CD4-positive, alpha-beta T cell treated with Interleukin-1 beta for 1 hour (primary cell): ENCODE measurements at places on chromosomes 1 and 21.
A peak's percentile ranks its signal among the peaks of the same experiment; 100 is the strongest.

GRCh38 chr21:33403786-33404585 is 773 bp downstream of the IFNGR2 start:
- DNase-seq = peak; percentile 29

DNA sequence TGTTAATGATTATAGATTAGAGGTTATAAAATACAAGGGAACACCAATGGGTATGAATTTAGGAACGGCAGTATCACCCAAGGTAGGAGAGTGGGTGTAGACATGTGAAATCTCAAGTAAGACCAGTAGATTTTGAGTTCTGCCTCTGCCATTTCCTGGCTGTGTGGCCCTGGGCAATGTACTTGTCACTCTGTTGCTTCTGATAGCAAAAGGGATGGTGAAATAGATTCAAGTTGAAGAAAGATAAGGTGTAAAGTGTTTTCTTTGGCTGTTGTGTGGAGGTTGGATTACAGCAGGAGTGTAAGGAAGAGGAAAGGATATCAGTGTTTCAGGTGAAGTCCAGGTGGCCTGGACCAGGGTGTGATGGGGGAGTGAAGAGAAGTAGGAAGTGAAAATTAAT is 64.3 kb downstream of the ADSS2 start:
- no peak for DNase-seq

GRCh38 chr1:175182201-175182746 is 10.3 kb downstream of the KIAA0040 start:
- no peak for DNase-seq

GRCh38 chr1:22256213-22256512 is 113.3 kb upstream of the WNT4 start:
- no peak for DNase-seq

DNA sequence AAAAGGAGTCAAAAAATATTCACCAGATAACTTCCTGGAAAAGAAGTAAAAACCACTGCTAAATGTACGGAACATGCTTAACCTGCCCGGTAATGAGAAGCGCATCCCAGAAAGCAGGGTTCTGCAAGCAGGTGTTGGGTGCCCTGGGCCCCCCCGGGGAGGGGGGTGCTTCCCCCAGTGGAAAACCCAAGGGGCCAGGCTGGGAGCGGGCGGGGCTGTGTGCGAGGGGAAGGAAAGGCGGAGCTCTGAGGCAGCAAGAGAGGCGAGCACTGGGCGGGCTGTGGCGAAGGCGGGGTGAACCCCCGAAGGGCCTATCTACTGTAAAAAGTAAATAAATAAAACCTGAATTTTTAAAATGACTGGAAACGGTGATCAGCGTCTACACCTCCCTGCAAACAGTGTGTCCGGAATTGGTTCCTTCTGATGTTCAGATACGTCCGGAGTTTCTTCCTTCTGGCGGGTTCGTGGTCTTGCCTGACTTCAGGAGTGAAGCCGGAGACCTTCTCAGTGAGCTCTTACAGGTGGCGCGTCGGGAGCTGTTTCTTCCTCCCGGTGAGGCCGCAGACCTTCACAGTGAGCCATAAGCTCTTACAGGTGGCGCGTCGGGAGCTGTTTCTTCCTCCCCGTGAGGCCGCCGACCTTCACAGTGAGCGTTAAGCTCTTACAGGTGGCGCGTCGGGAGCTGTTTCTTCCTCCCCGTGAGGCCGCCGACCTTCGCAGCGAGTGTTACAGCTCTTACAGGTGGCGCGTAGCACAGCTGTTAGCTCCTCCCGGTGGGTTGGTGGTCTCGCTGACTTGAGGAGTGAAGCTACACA is 13.4 kb downstream of the FTCD start:
- DNase-seq = no peak

DNA sequence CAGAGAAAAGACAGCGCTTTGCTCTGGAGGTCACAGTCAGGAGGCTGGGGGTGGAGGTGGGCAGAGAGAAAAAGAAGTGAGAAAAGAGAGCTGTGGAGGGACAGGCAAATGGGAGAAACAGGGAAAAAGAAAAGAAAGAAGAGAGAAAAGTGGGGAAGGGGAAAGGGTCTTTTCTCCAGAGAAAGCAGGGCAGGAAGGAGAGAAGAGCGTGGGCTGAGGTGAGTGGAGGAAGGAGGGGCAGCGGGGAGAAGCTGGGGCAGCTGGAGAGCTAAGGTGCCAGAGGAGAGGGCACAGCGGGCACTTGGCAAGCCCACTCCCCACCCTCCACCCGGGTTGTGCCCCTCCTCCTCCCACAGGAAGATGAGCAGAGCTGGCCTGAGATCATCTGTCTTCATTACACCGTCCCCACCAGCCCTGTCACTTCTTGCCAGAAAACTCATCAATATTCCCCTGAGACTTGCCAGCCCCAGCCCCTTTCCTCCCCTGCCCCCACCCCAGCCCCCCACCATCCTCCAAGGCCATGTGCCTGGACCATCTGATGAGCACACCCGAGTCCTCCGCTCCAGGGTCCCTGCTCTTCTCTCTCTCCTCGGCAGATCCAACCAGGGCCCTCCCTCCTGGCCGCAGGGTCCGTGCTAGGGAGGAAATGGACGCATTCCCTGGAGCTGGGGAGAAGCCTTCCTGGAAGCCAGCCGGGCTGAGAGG is 17.0 kb upstream of the BLACAT1 start:
- no peak for DNase-seq

GRCh38 chr1:85576642-85577418 is 3.7 kb upstream of the CCN1 start:
- DNase-seq = no peak

DNA sequence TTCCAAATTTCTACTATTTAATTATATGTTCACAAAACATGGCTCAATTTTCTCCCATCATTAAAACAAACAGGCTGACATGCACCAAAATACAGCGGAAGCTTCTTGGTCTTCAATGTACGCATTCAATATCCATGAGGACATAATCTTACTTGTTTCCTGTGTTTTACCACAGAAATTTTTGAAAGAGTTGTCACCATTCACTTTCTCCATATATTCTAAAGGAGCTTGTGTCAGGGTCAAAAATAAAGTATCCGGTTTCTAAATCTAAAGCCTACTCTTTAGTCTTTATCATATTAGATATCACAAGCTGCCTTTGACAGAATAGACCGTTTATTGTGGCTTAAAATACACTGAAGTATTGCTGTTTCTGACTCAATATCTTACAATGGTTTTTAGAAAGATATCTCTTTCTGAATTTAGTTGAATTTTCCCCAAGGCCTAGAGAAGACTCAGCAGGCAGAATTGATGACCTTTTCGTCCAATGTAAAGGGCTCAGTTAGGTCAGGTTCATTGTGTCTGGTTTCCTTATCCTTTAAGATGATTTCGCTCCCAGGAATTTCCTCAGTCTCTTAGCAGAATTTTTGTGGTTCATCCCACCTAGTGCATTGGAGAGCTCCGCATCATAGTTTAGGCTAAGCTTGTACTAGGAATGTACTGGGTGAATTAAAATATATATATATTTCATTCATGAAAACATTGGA is 717.2 kb downstream of the NCAM2 start:
- DNase-seq = no peak

- DNase-seq = peak; percentile 77
Measured at GRCh38 chr1:27099587-27100334, 55.2 kb downstream of the SLC9A1 start.

GRCh38 chr1:53468374-53468773 is 9.2 kb downstream of the DMRTB1 start:
- DNase-seq = no peak

GRCh38 chr1:154983776-154984466 is 777 bp downstream of the FLAD1 start:
- no peak for DNase-seq
